ENCODE measurements at places on chromosomes 5 and 9. TPM values are rescaled to one million over a fixed set of nuclear protein-coding genes. Genes with fewer than 3 reads are reported as not detected.

The TMEM252 gene
- not detected for total RNA-seq

DNA sequence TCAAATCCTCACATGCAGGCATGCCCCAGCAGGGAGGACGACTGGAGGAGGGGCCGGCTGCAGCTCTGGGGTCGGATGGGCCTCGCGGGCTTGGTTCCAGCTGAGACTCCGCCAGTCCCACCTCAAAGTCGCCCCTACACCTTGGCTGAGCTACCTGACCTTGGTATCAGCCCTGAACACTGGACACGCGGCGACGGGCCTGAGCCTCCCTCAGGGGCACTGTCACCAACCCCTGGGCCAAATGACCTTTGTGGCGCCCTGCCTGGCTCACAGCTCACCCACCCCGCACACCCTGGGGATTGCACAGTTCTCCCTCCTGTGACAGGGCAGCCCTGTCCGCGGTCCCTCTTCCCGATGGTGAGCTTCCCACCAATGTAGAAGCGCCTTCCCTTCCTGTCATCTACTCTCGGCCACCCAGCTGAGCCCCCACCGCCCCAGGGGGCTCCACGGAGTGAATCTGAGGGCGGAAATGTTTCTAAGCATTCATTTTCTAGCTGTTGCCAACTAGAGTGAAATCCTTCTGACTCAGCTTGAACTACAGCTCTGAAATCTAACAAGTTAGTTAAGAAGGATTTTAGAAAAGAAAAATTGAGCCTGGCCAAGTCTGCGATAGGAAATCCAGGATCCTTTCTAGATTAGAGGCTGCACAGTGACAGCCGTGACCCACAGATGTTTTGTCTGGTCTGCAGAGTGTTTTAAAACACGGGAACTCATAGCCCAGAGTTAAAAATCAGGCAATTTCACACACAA is 138.9 kb upstream of the PHYKPL start:
- no peak overlapping the region for H3K27ac ChIP-seq
- H3K4me1 ChIP-seq = no peaks in the 10 kb centered on the region
- H3K4me3 ChIP-seq = no peak overlapping the region
- no peaks in the 10 kb centered on the region for H3K36me3 ChIP-seq
- no peaks in the 10 kb centered on the region for H3K27me3 ChIP-seq
- no peak for DNase-seq

- no peak overlapping the region for H3K4me3 ChIP-seq
- no peak overlapping the region for H3K27ac ChIP-seq
- H3K36me3 ChIP-seq = no peaks in the 10 kb centered on the region
- no peaks in the 10 kb centered on the region for H3K4me1 ChIP-seq
Observed at GRCh38 chr9:9099646-9100045, 1300.1 kb upstream of the DMAC1 start.

- no peak for DNase-seq
- H3K27me3 ChIP-seq = no peaks in the 10 kb centered on the region
- H3K36me3 ChIP-seq = no peaks in the 10 kb centered on the region
- H3K4me3 ChIP-seq = no peak overlapping the region
Observed at GRCh38 chr5:53355931-53356330, 124.5 kb upstream of the FST start.

GRCh38 chr5:81397176-81397575 is 3.2 kb upstream of the ACOT12 start:
- no peak overlapping the region for H3K27ac ChIP-seq
- no peak for DNase-seq
- no peaks in the 10 kb centered on the region for H3K36me3 ChIP-seq
- no peaks in the 10 kb centered on the region for H3K4me1 ChIP-seq
- H3K27me3 ChIP-seq = no peaks in the 10 kb centered on the region
- H3K4me3 ChIP-seq = no peak overlapping the region

The SPINK5 gene
- 4.2 TPM for total RNA-seq

GRCh38 chr9:71793386-71794105 is 25.2 kb upstream of the CEMIP2 start:
- H3K27ac ChIP-seq = peak overlapping the region; percentile 70
- no peaks in the 10 kb centered on the region for H3K27me3 ChIP-seq
- H3K36me3 ChIP-seq = no peaks in the 10 kb centered on the region
- H3K4me3 ChIP-seq = no peak overlapping the region
- 0 out of 2 replicates have a peak, but pooled peaks cover 4% of the 10 kb centered on the region for H3K4me1 ChIP-seq

The PLPP7 gene
- 0.11 TPM for total RNA-seq

DNA sequence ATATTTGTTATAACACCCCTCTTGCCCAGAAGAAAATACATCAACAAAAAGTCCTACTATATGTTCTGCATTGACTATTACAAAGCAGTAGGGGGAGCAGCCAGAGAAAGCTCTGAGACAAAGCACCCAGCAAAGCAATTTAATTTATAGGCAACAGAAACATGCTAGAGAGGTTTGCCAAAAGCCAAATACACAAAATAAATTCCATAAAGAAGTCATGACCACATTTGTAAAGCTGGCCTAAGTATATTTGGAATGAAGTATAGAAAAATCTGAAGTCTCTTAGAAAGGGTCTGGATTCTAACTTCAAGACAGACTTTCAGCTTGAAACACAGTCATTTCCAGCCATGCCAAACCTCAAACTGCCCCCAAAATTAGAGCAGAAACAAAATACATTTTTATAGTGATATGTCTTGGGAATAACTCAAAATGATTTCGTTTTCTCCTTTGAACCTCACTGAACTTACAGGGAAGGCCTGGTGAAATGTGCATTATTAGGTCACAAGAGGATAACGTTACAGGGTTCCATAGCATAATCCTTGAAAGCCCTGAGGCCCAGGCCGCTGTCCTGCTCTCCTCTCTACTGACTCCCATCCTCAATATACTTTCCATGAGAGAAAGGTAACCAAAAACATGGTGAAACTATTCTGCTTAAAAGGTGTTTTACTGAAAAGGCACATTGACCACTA is 451.8 kb downstream of the RAB3C start:
- no peaks in the 10 kb centered on the region for H3K36me3 ChIP-seq
- DNase-seq = no peak
- peaks cover 30% of the 10 kb centered on the region for H3K4me1 ChIP-seq
- 0 out of 2 replicates have a peak overlapping the region, but pooled peaks have one; percentile 3 for H3K4me3 ChIP-seq

GRCh38 chr9:1879501-1879900 is 135.6 kb upstream of the SMARCA2 start:
- H3K27ac ChIP-seq = no peak overlapping the region

GRCh38 chr5:9545992-9546851 is at the start of gene SEMA5A:
SEMA5A (minus strand) TSS chr5:9546075; CDS start chr5:9379946, 166,129 bp downstream.
- peak within 1 kb of the TSS; percentile 94 for H3K4me3 ChIP-seq
- H3K27ac ChIP-seq = peak within 1 kb of the TSS; percentile 88
- no peaks in the 10 kb centered on the region for H3K36me3 ChIP-seq

The SLCO6A1 gene
- total RNA-seq = not detected

DNA sequence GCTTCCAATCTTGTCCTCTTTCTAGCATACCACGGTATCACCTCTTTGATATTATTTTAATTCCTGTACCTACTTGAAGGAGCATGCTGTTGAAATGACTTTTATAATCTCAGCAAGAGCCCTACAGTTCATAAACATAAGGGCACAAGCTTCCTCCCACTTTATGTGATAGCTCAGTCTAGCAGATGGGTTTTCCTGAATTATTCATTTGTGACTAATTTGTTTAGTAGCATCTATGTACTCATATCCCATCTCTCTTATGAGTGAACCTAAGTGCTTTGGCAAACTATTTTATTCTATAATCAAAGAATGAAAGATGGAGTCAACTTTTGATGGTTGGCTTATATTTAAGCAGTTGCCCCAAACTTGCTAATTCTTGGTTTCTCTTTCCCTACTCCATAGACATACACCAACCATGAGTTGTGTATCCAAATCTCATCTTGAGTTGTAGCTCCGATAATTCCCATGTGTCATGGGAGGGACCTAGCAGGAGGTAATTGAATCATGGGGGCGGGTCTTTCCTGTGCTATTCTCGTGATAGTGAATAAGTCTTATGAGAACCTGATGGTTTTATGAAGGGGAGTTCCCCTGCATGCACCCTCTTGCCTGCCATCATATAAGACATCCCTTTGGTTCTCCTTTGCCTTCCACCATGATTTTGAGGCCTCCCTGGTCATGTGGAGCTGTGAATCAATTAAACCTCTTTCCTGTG is 17.7 kb downstream of the TXNDC8 start:
- no peak overlapping the region for H3K4me3 ChIP-seq
- H3K27ac ChIP-seq = no peak overlapping the region
- no peaks in the 10 kb centered on the region for H3K27me3 ChIP-seq
- DNase-seq = no peak

GRCh38 chr9:129408535-129409215 is 212.2 kb downstream of the C9orf50 start:
- H3K27me3 ChIP-seq = no peaks in the 10 kb centered on the region
- peaks cover 42% of the 10 kb centered on the region for H3K4me1 ChIP-seq
- no peak for DNase-seq
- no peak overlapping the region for H3K4me3 ChIP-seq
- H3K27ac ChIP-seq = peak overlapping the region; percentile 2

The FAM221B gene
- not detected for total RNA-seq

The SH2D3C gene
- not detected for total RNA-seq

GRCh38 chr9:81678088-81678487 is 11.3 kb downstream of the TLE1 start:
- DNase-seq = no peak
- no peaks in the 10 kb centered on the region for H3K36me3 ChIP-seq
- no peak overlapping the region for H3K4me3 ChIP-seq
- no peaks in the 10 kb centered on the region for H3K27me3 ChIP-seq
- H3K4me1 ChIP-seq = 0 out of 2 replicates have a peak, but pooled peaks cover 3% of the 10 kb centered on the region

The FCN2 gene
- total RNA-seq = not detected

DNA sequence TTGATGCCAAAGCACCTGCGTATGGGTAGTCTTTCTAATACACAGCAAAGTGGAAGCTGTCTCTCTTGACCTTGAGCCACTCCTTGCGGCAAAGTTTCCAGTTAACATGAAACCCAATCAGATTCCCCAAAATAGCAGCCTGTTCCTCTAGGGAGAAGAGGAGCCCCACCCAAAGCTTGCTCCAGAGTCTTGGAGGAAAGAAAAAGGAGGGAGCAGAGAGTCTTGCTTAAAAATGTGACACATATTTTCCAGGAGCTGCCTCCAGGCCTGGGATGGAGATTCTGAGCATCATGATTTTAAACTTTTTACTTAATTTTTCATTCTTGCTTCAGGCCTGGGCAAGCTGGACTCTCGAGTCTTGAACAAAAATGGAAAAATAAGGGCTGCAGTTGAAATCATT is 223.5 kb upstream of the TNC start:
- no peaks in the 10 kb centered on the region for H3K36me3 ChIP-seq
- no peaks in the 10 kb centered on the region for H3K27me3 ChIP-seq
- H3K4me3 ChIP-seq = no peak overlapping the region
- DNase-seq = no peak

GRCh38 chr9:89983411-89983810 is 378.6 kb downstream of the GADD45G start:
- no peak overlapping the region for H3K27ac ChIP-seq
- no peak overlapping the region for H3K4me3 ChIP-seq
- DNase-seq = no peak
- no peaks in the 10 kb centered on the region for H3K4me1 ChIP-seq

The NPR3 gene
- 0.23 TPM for total RNA-seq

- no peak overlapping the region for H3K27ac ChIP-seq
- H3K4me3 ChIP-seq = no peak overlapping the region
- H3K36me3 ChIP-seq = no peaks in the 10 kb centered on the region
- no peak for DNase-seq
- no peaks in the 10 kb centered on the region for H3K4me1 ChIP-seq
Observed at GRCh38 chr5:132639706-132640130, 18.3 kb upstream of the IL13 start.

The SPATA31A3 gene
- not detected for total RNA-seq

The CENPP gene
- 7.8 TPM for total RNA-seq

DNA sequence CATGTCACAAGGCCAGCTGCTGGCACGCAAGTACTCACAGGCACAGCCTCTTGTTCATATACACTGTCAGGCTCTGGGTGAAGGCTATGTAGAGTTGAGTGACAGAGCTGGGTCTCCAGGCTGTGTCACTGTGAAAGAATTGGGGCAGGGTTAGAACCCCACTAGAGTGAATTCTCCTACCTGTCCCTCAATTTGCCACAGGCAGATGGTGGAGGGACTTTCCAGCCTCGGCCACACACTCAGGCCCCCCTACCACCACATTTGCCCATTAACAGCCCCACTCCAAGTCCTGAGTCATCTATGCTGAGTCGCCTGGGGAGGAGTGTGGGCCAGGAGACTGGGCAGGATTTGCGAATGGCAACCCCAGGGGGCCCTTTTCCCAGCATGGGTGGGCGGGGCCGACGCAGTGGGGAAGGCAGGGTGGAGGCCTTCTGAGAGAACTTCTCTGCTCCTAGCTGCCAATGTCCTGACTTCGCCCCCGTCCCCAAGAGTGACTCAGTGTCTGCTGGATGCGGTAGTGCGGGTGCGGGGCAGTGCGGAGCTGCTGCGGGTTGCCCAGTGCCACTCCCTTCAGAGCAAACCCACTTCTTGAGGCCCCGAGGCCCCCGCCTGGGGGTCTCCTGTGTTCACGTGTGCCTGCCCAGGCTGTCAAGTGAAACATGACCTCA is 50.3 kb upstream of the PSD2 start:
- peaks cover 17% of the 10 kb centered on the region for H3K4me1 ChIP-seq
- H3K27ac ChIP-seq = no peak overlapping the region
- no peak for DNase-seq
- H3K36me3 ChIP-seq = no peaks in the 10 kb centered on the region
- H3K4me3 ChIP-seq = no peak overlapping the region

DNA sequence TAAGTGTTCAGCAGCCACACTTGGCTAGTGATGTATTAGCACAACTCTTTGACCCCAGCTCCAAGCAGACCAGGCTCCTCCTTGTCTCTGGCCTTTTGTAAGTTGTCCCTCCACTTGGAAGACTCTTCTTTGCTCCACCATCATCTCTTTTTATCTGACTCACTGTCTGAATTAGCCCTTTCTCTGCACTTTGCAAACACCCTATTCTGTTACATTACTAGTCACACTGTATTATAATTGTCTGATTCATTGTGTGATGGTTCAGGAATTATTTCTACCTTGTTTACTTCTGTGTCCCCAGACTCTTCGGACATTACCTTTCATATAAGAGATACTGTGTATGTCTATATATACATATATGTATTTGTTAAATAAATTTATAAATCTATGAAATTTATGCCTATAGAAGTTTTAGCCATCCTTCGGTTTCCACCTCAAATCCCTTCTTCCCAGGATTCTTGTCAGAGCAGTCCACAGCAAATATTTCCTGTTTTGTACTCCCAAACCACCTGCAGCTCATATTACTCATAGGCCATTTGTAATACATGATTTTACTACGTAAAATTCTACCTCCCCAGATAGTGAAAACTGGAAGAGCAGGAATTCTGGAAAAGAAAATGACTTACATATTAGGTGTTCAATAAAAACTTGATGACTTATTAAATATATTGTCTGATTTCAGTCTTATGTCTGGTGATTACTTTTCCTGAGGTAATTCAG is 69.0 kb downstream of the MTAP start:
- H3K27ac ChIP-seq = no peak overlapping the region
- H3K4me1 ChIP-seq = no peaks in the 10 kb centered on the region
- H3K27me3 ChIP-seq = no peaks in the 10 kb centered on the region
- H3K36me3 ChIP-seq = no peaks in the 10 kb centered on the region
- no peak for DNase-seq

- no peaks in the 10 kb centered on the region for H3K36me3 ChIP-seq
- no peak overlapping the region for H3K4me3 ChIP-seq
- H3K4me1 ChIP-seq = peaks cover 20% of the 10 kb centered on the region
- H3K27me3 ChIP-seq = no peaks in the 10 kb centered on the region
- peak overlapping the region; percentile 61 for H3K27ac ChIP-seq
Observed at GRCh38 chr5:130316971-130317680, 412.9 kb downstream of the CHSY3 start.

All from Caco-2 (cell line).